Kasumi-1 (cell line): ENCODE measurements at places on chromosomes 5 and 9.

DNA sequence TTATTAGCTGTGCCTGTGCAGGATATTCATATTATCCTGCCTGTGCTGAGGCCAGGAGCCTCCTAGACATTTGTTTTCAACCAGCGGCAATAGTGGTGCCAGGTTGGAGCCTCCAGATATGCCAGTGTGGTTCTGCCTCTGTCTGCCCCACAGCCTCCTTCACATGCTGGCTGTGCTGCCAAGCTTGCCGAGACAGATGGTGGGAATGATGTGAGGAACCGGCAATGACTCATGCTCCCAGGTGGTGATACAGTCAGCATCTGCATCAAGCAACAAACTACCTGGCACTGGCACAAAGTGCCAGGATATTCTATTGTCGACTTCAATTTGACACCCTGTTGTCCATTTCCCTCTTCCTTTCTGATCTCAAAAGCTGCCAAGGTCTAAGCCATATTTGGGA lies 285.7 kb downstream of the CHSY3 start:
- no peak for DNase-seq

- no peak for DNase-seq
These were observed 166.6 kb downstream of the ROR2 start for GRCh38 chr9:91783411-91783810.

- DNase-seq = no peak
These were observed 11.2 kb upstream of the MRNIP start for GRCh38 chr5:179869641-179870402.

GRCh38 chr9:130497139-130497538 lies 52.4 kb downstream of the ASS1 start:
- DNase-seq = no peak

GRCh38 chr5:137415231-137415681 lies 83.9 kb downstream of the SPOCK1 start:
- no peak for DNase-seq

GRCh38 chr9:133600739-133601138 lies 8.4 kb downstream of the FAM163B start:
- DNase-seq = no peak

DNA sequence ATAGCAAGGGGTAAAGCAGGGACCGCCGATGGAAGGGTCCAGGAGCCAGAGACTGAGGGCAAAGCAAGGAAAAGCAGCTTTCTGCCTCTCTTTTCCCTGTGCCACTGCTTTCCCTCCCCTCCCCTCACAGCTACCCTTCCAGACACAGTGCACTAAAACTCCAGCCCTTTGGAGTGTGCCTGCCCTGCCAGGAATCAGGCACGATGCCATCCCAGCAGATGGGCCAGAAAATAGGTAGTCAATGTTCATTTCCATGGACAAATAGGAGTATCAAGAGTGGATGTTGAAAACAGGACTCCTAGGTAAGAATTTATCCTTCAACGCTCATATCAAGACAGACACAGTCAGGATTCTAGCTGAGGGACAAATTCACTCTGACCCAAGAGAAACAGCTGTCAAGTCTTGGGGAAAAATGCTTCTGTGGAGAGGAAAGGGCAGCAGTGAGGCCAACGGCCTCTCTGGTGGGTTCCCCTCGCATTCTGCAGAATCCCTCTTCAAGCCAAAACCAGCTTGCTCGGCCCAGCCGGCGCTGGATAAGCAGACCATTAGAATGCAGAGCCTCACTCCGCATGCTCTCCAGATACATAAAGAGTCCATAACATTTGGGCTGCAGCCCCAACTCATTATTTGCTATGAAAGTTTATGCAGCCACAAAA lies 138.0 kb downstream of the CAAP1 start:
- no peak for DNase-seq

DNA sequence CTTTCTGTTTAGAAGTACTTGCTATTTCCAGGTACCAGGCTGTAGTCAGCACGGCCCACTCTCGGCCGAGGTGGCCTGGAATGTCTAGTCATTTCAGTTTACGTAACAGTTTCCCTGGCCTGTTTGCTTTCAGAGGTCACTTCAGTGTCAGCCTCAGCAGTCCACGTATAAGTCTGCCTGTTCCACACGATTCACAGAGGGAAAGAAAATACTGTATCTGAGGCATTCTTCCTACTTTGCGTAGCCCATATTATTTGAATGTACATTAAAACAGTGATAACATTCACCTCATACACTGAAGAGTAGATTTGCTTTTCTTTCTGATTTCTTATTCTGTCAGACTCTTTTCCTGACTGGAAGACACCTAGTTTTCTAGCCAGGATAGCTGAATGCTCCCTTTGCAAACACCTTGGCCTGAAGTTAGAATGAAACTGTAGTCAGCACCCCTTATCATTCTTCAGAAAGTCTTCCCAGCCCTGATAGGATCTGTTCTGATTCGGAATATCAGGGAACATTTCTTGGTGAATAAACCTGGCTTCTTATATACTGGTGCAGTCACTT lies 140.9 kb downstream of the AOPEP start:
- no peak for DNase-seq
